ENCODE measurements at places on chromosomes 5 and 9.

DNA sequence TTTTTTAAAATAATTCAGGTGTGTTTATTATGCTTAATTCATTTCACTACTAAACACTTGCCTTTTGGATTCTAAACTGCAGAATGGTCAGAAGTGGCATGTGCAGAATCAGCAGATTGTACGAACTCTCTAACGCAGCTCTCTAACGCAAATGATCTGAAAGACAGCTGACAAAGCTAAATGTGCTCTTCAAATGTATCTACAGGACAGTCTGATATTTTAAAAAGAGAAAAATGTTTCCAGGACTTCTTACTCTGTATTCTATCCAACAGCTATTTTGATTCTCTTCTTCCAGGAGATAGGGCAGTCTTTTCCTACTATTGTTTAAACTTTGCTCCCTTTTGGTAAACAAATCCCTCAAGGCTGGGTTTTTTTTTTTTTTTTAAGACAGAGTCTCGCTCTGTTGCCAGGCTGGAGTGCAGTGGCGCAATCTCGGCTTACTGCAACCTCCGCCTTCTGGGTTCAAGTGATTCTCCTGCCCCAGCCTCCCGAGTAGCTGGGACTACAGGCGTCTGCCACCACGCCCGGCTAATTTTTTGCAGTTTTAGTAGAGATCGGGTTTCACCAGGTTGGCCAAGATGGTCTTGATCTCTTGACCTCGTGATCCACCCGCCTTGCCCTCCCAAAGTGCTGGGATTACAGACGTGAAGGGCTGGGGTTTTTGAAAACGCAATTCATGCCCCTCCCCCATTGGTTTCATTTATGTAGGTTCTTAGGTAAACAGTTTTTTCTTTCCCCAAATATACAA, 1.2 kb downstream of the NMRK1 start:
- no peak for DNase-seq

- peak; percentile 49 for DNase-seq
These were observed 19.8 kb upstream of the MATR3 start for GRCh38 chr5:139273572-139274289.

GRCh38 chr9:110707419-110707818, 38.8 kb downstream of the MUSK start:
- no peak for DNase-seq

DNA sequence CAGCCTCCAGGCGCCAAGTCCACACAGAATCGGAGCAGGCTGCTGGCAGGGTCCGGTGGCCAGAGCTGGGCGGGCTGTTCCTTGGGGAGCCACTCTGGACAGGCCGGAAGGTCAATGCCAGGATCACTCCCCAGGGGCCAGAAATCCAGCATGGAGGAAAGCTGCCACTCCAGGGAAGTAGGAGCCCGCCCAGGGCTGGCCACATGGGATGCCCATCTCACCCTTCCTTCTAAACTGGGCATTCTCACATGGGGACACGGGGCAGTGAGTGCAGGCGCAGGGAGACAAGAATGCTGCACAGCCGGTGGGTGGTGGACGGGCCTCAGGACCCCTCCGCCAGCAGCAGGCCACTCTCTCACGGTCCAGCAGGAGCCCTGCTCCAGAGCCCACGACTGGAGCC, 58.2 kb downstream of the ADAMTS2 start:
- no peak for DNase-seq

- DNase-seq: peak; percentile 41
These were observed 513.1 kb downstream of the PDE4D start for GRCh38 chr5:59380350-59380951.

GRCh38 chr9:137053944-137054931, at the start of gene ENTPD2:
TSS of gene ENTPD2 (minus strand) at chr9:137054061. CDS start at chr9:137053997, 64 bp downstream.
- DNase-seq: no peak

GRCh38 chr9:38644601-38645000, 24.2 kb upstream of the ANKRD18A start:
- no peak for DNase-seq

- no peak for DNase-seq
These were observed 763 bp upstream of the IRX2 start for GRCh38 chr5:2752059-2752820.

DNA sequence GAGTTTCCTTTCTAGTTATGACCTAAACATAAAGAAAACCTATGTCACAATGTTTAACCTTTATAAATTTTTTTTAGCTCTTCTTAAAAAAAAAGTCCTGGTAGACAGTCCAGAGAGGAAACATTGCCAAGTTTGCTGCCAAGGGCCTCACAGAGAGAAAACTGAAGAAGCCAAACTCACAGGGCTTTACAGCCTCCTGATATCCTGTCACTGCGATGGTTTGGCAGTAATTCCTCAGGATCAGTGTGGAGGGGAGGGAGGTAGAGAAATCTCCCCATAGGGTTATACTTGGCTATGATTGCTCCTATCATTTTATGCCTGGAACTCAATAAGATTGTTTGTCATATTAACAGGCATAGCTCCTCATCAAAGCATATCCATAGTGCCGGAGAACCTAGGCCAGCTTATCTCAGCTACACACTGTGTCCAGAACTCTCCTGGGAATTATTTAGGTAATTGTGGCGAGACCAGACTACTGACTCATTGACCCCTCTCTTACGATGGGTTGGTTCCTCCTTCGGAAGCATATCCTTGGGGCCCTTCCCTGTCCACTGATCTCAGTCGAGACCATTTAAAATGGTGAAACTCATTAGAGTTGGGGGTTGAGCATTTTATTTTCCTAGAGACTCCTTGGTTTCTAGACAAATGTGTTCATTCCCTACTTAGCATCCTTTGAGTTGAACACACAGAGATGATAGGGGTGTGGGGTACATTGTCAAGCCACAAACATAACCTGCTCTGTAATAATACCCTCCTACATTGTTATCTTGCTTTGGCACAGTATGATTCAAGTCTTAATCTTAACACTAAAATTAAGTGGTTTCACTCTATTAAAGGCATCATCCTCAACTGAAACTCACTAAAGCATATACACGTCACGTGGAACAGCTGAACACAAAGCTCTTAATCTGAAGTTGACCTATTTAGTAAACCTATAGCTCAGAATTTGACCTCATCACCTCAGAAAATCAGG, 53.4 kb upstream of the TMC1 start:
- DNase-seq: no peak

DNA sequence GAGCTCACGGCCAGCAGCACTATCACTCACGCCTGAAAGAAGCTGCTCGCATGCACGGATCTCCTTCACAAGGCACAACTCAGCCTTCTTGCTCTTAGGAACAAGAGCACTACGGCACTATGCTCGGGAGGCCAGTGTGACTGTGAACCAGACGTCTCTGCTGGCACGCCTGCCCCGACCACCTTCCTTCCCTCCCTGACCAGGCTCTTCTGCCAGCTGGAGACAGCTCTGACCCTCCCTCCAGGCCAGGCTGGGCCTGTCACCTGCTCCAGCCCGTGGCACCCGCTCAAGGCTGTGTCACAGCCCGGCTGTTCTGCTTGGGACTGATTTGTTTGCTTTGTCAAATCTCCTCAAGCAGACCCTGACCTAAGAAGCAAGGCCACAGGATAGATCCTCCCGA, 7.0 kb downstream of the TBC1D9B start:
- no peak for DNase-seq

DNA sequence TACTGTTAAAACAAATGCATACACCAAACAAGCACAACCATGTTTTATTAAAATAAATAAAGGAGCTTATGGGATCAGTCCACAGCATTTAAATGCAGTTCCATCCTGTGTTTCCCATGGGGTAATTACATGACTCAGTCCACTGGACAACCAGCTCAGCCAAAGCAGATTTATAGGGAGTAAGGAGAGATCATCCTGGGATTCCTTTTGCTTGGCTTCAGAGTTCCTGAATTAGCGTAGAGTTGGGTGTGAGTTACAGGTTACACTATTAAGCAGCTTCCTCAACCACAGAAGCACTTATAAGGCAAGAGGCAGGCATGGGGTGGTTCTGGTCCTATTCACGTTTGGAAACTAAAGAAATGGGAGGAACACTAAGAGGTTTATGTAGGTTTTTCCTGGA, 381.1 kb upstream of the ACTBL2 start:
- DNase-seq: no peak
